ENCODE measurements at places on chromosomes 4 and X.
A peak's percentile ranks its signal among the peaks of the same experiment; 100 is the strongest.

GRCh38 chr4:57109411-57109846 lies 756 bp downstream of the IGFBP7 start:
- DNase-seq, result no peak

DNA sequence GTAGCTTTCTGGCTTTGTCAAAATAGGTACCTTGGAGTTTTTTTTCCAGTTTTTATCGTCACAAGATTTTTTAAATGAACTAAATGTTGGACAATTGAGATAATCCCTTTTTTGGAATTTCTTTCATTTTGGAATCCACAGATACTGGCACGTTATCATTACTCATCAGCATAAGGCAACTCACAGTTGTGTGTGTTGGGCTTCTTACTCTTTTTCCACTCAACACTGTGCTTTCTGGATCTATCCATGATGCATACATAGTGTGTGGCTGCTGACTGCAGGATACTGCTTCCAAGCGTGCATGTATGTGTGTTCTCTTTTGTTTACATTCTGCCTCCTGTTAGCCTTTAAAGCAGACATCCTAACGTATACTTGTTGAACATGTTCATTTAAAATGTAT lies 113.5 kb upstream of the FAM9A start:
- DNase-seq, result peak; percentile 8

DNA sequence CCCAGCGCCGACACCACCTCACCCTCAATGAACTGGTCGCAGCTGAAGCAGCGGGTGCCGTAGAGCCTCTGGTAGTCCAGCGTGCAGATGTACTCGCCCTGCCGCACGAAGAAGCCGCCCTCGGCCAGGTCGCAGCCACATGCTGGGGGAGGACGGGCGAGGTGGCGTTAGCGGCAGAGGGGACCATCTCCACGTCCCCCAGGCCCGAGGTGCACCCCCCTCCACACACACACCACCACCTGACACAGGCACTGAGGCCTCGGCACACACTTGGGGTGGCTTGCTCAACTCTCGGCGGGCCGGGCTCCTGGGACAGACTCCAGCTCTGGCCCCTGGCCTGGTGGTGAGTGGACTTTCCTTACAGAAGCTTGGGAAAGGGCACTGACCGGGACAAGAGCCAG lies 61.5 kb downstream of the ABLIM2 start:
- no peak for DNase-seq

DNA sequence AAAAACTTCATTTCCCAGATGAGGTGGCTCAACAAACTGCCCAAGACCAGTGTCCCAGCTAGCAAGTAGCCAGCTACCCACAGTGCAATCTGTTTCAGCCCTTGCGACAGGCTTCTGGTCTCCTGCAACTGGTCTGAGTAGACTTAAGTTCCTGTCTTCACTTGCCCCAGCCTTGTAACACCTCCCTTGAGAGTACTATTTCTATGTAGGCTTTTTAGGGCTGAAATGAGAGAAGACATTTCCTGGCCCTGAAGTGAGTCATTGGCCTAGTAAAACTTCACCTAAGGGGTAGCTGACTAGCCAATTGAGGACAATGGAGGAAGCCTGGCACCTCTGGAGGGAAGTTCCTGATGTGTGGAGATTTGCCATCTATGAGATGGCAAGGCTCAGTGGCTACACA lies 80.1 kb upstream of the STIM2 start:
- DNase-seq, result peak; percentile 62

Measured in fibroblast of skin of right biceps (primary cell).